ENCODE measurements at places on chromosomes 12 and 14.

DNA sequence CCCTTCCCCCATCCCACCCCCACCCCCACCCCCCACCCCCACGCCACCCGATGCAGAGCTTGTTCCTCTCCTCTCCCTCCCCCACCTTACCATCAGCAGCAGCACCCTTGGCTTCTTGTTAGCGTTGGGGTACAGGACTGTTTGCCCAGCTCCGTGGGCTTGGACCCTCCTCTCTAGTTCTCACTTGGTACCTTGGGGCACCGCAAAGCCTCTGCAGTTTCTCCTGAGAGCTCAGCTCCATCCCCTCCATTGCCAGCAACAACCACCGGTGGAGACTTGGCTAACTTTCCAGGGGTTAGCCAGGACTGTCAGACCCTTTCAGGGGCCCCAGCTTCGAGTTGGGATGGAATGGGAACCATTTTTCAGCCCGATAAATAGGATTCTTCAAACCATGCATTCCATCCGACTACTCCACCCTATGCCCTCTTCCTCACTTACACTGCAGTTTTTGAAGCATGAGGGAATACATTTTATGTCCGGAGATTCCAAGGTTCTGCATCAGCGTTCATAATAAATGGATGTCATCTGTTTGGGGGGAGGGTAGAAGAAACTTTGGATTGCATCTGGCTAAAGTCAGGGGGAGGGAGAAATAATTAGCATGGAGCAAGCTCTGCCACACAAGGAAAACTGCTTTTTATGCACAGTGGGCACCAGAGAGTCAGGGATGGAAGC lies 1.1 kb downstream of the SCN8A start:
- peak; percentile 91 for DNase-seq

DNA sequence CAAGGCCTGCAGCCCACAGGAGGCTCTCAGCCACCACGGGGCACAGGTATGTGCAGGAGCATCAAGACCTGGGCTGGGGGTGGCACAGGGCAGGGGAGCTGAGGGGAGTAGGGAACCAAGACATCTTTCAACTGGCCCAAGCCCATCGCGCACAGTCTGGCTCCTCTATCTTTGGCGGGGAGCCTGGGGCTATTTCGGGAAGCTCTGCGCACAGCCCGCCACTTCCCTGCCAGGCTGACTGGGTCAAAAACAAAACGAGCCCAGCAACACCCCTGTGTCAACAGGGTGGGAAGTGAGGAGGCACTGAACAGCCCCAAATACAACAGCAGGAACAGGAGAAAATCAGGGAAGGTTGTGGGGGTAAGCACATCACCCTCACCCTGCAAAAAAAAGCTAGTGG lies 83.9 kb downstream of the ARL6IP4 start:
- DNase-seq: no peak

DNA sequence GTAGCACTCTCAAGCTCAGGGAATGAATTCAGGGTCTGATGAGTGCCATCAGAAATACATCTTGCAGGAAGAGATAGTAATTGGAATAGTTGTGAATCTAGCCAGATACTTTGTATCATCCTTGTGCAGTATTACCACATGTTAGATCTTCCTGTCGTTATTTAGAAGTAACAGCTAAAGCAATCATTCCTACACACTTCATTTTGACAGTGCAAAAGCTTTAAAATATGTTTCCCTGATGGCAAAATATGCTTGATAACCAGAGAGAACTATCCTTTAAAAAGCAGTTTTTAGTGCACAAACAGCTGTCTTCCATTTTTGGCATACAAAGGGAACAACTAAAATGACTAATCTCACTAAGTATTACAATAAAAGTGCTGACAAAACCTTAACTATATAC lies 149.5 kb upstream of the SLC38A2 start:
- DNase-seq: no peak

- DNase-seq: no peak
Measured at GRCh38 chr14:89296281-89296745, 120.7 kb downstream of the FOXN3 start.

- no peak for DNase-seq
Measured at GRCh38 chr14:68190032-68190431, 370.5 kb downstream of the RAD51B start.

DNA sequence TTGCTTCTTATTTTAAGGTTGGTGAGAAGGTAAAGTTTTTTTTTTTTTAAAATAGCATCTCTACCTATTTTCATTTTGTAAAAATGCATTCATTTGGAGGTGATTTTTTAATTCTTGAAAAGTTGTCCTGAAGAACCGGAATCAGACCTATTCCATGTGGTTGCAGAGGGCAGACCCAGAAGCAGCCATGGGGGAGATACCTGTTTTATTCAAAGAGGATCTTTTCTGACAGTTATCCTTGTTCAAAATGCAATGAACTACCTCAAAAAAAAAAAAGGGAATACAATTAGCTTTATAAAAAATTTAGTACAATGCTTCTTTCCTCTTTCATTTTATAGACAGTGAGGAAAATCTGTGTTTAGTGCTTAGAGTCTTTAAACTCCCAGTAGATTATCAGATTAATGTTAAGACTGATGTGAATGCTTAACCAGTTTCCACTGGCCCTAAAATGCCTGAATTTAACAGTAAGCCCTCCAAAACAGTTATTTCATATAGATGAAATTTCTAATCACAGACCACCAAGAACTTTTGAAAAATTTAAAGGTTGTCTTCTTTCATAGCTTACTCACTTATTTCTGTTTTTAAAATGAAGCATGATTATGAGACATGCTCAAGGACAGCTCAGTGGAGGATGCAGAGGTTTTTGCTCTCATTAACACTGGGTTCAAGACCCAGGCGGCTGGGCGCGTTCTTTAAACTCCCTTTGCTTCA lies 8.6 kb upstream of the NEMF start:
- no peak for DNase-seq

- no peak for DNase-seq
Measured at GRCh38 chr12:49552899-49553298, 14.1 kb downstream of the KCNH3 start.

DNA sequence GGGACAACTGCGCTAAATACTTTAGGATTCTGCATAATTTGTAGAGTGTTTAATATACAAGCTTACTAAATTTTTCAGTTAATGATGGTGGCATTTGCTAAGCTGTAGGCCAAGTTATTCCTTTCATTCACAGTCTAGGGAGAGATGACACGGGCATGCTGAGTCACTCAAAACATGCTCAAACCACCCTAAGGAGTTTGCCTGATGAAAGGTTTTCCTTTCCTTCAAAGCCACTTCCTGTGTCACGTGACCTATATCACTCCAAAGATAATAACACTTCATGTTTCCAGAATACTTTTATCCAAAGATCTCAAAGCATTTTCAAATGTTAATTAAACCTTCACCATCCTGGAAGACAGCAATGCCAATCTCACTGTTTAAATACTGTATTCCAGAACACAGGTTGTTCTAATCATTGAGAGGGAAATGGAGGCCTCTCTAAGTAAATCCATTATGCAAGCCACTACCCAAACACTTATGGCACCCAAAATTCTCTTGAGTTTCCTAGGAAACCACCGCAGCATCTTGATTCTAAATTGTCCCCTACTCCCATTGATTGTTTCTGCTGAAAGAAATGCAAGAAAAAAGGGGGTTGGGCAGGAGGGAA lies 207.0 kb upstream of the CDKN3 start:
- peak; percentile 87 for DNase-seq

- DNase-seq: no peak
Measured at GRCh38 chr14:69055999-69056788, 77.1 kb upstream of the ACTN1 start.

- DNase-seq: peak; percentile 22
Measured at GRCh38 chr14:101761881-101762529, 496 bp downstream of the PPP2R5C start.

- DNase-seq: no peak
Measured at GRCh38 chr14:30500222-30500621, 58.7 kb upstream of the G2E3 start.
